Stimulated activated CD8-positive, alpha-beta memory T cell treated with anti-CD3 and anti-CD28 coated beads, Interleukin-7, amount 100 ng/mL, for 24 hours (primary cell): ENCODE measurements at places on chromosomes 7 and 10.

DNA sequence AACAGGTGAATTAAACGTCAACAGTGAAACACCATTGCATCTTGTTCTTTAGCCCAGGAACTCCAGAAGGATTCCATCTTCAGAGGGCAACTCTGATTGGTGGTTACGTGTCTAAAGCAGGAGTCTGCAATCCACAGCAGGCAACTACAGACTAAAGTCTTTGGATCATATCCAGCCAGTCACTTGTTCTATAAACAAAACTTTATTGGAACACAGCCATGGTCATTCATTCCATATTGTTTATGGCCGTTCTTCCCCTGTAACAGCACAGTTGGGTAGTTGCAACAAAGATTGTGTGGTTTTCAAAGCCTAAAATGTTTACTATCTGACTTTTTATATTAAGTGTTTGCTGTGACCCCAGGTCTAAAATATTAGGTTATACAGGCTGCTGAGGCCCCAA lies 94.7 kb upstream of the IMMP2L start:
- no peak for DNase-seq

DNA sequence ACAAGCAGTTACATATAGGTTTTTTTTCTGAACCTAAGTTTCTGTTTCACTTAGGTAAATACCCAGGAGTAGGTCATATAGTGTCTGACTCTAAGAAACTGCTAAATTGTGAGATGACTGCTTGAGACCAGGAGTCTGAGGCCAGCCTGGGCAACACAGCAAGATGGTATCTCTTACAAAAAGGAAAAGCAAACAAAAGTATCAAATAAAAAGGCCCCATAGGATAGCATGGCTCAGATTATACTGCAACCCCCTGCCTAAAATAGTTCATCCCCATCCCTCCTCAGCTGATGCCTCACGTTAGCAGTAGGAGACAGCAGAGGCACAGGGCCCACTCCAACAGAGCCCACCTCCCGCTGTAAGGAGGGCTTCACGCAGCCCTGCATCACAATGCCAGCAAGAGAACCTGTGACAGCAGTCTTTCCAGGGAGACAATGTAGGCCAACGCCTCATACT lies 90.3 kb downstream of the SRPK2 start:
- no peak for DNase-seq

GRCh38 chr7:2807845-2808772 lies 36.0 kb downstream of the GNA12 start:
- no peak for DNase-seq

DNA sequence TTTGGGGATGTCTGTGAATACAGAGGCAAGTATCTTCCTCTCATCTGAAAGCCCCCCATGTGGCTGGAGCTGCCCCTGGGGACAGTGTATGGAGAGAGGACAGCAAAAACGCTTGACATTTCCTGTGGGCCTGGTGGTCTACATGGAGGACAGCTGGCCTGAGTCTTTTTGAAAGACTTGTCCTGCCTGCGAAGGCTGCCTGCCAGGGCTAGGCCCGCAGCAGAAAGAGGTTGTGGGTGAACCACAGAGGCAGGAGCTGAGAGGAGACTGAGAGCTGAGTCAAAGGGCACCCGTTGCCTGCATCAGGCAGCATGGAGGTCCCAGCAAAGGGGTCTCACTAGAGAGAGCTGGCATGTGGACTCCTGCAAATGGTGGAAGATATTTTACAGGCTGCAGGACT lies 66.4 kb downstream of the KAT6B start:
- no peak for DNase-seq

DNA sequence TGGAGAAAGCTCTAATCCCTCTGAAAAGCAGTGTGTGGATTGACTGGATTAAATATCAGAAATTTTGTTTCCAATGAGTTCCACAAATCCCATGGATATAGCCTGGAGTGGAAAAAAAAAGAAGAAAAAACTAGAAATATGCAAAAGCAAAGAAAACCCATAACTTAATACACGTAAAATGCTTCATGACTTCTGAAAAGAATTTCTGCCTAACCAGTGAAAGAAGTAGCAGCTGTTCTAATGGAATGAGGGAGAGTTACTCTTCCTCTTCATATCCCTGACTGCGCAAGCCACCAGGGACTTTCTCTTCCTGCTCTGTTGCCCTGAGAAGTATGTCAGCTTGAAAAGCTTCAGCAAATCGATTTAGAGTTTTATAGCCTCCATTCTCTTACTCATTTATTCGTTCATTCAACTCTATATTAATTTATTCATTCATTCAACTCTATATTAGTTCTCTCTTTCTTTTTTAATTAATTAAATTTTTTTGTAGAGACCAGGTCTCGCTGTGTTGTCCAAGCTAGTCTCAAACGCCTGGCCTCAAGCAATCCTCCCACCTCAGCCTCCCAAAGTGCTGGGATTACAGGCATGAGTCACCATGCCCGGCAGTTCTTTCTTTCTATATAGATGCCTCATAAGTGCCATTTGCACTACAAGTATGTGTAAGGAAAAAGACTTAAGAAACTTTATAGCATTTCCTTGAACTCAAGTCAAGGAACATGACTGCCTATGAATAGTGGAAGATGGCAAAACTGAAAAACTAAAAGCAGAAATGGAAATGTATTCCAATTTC lies 447.3 kb upstream of the NRP1 start:
- no peak for DNase-seq

GRCh38 chr7:142434666-142435167 lies 176.9 kb upstream of the PRSS58 start:
- DNase-seq, result no peak

DNA sequence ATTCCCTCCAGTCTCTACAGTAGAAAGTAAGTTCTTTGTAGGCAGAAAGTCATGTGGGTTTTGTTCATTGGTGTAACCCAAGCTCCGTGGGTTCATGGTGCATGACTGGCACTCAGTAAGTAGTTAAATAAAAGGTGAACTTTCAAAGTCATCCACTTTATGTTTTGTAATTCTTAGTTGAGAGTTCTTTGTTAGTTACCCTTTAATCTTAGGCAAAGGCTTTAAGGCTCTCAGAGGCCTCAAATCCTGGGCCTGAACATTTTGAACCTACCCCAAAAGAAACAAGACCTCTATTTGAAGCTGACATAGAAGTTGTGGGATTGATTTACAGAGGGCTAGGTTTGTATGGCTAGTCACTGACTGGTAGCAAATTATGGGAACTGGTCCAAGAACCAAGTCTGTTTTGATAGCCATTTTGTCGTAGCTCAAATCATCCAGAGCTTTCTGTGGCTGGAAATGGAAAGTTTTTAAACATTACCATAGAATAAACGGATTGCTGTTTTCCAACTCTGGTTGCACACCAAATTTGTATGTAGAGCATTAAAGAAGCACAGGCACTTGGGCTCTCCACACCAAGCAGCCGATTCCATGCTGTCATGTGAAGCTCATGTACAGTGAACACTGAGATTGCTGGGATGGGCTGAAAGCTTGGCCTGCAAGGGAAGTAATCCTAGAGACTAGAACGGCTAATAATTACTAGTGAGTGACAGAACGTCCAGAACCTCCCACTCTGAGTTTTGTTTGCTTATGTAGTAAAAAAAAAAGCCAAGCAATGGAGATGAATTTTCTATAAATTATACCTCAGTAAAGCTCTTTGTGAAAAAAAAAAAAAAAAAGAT lies 53.5 kb downstream of the DENND11 start:
- DNase-seq, result no peak

GRCh38 chr7:12623223-12623622 lies 52.7 kb downstream of the SCIN start:
- no peak for DNase-seq
